Caudate nucleus (tissue), 63 donors: ENCODE measurements at places on chromosomes 4 and X.

DNA sequence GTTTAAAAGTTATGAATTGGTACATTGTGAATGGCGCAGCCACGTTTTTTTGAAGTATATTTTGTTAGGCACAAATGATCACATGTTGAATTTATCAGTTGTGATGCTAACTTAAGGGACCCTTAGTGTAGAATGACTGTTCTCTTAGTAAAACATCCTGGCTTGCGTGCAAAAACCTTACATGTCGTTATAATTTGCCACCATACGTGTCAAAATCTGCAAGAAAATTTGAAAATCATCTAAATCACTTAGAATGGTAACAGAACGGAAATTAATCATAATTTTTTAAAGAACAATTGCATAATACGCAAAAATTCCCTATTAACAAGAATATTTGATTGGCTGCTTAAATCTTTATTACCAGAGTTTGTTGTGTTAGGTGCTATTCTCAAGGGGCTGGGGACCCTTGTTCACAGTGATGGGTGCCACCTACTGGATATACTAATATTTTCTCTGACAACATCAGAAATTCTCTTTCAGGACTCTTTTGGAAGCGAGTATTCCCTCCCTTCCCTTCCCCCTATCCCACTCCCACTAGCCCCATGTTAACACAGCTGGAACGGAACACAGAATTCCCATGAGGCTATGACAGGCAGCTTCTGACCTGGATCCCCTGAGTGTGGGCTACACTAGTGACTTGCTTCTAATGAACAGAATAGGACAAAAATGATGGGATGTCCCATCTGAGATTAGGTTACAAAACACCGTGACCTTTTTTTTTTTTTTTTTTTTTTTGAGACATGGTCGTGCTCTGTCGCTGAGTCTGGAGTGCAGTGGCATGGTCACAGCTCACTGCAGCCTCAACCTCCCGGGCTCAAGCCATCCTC is 71.8 kb downstream of the SUPT20HL2 start:
- DNase-seq: no peak

DNA sequence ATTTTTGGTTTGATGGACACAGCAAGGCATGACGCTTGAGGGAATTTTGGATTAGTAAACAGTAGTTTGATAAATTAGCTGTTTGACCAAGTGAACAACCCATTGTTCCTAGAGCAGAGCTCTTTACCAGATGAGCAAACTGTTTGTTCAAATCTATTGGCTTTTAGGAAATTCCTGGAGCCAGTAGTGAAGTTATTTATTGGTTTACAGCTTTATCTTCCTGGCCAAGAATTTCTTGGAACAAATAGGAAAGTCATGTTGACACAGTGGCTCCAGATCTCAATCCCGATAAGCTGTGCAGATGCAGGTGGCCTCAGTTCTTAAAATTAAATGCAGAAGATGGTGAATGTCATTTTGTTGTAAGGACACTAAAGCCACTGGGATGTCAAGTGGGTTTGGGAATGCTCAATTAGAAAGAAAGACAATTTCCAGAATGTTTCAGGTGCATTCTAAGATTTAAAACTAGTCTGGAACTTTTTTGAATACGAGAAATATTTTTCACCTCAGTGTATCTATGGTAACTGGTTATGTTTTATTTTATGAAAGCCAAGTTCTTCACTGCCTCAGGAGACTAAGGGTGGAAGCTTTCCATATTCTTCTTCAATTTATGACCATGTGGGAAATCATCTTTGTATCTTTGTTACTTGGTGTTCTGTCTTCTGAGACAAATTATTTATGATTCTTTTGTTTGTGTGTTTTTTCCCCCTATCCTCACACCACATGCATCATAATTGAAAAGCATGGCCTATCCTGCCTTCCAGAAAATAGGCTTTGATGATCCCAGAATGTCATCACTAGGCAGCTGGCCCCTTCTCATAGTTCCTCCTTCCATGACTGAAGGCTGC is 554.5 kb downstream of the STIM2 start:
- no peak for DNase-seq

DNA sequence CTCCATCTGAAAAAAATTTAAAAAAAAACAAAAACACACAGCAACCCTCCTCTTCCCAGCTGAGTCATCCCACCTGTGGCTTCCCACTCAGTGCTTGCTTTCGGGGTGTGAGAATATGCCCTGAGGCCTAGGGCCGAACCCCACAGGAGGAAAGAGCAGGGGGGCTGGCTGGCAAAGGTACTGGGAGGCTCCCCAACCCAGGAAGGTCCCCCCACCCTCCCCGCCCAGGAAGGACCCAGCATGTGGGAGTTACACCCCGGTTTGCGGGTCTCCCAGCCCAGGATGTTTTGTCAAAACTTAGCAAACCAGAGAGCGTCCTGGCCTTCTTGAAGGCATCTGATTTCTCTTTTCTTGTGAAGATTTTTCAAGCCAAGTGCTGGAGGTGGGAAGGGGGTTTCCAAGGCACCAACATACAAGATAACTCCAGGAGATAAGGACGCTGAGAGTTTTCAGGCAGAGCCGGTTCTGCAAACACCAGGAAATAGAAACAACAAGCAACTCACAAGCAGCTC is 25.7 kb upstream of the CSF2RA start:
- DNase-seq: no peak

DNA sequence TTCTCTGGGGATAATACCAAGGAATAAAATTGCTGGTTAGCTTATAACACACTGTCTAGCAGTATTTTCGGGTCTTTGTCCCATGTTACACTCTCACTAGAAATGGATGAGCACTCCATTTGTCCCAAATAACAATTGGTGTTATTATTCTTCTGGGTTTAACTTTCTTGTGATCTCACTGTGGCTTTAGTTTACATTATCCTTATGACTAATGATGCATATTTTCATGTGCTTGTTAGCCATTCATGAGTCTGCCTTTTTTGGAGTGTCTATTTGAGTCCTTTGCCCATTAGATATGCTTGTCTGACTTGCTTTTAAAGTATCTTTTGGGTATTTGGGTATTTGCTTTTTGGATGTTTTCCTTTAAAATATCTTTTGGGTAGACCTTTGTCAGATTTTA is 372.9 kb upstream of the TENM3 start:
- DNase-seq: no peak

DNA sequence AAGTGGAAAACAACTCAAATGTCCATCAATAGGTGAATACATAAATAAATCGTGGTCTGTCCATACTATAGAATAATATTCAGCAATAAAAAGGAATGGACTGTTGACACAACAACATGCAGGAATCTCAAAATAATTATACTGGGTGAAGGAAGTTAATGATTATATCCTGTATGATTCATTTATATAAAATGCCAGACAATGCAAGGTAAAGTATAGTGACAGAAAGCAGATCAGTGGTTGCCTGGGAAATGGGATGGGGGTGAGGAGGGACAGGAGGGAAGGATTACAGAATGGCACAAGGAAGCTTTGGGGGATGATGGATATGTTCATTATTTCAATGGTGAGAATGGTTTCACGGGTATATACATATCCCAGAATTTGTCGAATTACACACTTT is 12.3 kb downstream of the PYURF start:
- DNase-seq: no peak

- no peak for DNase-seq
These were observed 400.9 kb downstream of the SH2D1A start for GRCh38 chrX:124747295-124747694.

GRCh38 chrX:11351375-11352295 is 58.4 kb downstream of the AMELX start:
- DNase-seq: no peak

DNA sequence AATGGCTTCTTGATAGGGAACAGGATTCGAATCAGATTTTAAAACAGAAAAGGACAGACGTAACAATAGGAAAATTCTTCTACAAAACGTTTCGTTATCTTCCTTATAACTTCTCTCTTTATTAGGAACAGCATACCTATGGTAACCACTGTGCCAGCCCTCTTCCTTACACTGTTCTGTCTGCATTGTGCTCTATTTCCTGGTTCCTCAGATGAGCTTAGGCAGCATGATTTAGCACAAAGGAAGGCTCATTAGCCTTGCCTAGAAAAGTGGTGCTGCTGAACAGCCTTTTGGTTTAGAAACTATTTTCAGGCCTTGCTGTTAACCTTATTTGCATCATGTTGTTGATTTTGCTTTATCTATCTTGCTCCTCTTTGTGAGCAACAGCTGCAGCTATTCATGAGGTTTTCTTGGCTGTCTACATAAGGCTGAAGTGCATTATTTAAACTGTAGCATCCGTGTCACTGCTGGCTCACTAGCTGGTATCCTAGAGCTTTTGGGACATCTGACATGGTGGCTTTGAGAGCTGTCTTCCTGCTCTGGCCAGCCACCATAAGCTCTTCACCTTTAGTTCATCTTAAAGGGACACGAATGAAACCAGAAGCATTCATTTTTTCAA is 69.9 kb upstream of the NRK start:
- DNase-seq: no peak

GRCh38 chr4:176464748-176465147 is 145.0 kb downstream of the SPCS3 start:
- DNase-seq: no peak

DNA sequence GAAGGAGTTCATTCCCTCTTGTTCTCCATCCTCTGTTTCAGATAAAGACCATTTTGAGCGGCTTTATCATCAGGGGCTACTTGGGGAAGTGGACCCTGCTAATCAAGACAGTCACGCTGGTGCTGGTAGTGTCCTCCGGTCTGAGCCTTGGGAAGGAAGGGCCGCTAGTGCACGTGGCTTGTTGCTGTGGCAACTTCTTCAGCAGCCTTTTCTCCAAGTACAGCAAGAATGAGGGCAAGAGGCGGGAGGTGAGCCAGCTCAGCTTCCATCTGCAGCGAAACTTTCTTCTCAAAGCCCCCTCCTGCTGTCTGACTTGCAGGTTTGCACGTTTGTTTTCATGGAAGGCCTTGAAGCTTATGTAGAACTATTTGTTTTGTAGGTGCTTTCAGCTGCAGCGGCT is 49.5 kb downstream of the CLCN4 start:
- DNase-seq: no peak

DNA sequence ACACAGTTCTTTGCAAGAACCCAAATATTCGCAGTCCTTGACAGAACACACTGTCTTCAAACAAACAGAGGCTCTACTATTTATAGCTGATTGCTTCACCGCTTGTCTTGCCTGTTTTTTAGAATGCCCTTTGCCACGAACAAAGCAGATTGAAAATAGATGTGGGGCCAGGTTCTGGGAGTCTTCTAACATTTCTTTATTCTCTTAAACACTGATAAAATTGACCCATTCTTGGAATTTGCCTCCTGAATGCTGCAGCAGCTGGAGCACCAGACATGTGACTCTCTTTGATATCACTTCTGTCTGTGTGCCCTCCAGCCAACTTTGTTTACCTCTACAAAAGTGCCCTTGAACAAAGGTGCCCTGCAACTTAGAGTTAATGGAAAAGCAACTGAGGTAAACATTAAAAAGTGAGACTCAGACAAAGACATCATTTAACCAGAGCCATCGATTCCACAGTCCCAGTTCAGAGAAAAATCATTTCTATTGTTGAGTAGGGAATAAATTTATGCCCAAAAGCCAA is 64.2 kb upstream of the SPP1 start:
- no peak for DNase-seq

DNA sequence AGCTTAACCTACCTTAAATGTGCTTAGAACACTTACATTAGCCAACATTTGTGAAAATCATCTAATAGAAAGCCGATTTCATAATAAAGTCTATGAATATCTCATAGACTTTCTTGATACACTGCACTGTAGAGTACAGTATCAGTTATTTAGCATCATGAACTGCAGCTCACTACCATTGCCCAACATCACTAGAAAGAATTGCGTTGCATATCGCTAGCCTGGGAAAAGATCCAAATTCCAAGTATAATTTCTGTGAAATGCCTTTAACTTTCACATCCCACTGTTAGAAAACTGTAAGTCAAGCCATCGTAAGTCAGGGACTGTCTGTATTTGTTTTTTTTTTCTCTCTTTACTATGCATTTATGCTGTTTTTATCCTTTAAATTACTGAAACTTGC is 918.6 kb upstream of the PABPC4L start:
- no peak for DNase-seq

- DNase-seq: no peak
These were observed 107.6 kb downstream of the MID1 start for GRCh38 chrX:10512741-10513140.

GRCh38 chr4:11634283-11634682 is 205.6 kb upstream of the HS3ST1 start:
- no peak for DNase-seq

DNA sequence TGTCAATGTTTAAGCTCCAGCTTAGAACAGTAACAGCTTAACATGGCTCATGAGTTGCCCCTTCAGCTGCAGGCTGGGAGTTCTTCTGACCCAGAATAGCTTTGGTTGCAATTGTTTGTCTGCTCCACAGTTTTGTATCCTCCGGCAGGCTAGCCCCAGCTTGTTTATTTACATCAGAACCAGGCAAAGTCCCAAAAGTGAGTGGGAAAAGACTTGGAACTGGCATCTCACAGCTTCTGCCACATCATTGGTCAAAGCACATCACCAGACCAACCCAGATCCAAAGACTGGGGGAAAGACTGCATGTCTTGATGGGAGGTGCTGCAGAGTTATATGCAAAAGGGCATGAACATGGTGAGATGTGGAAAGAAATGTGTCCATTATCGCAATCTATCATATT is 231.2 kb upstream of the CPEB2 start:
- no peak for DNase-seq

GRCh38 chr4:88503344-88503743 is 20.2 kb downstream of the PYURF start:
- DNase-seq: no peak

GRCh38 chr4:8023696-8024033 is 84.0 kb upstream of the AFAP1 start:
- DNase-seq: no peak

DNA sequence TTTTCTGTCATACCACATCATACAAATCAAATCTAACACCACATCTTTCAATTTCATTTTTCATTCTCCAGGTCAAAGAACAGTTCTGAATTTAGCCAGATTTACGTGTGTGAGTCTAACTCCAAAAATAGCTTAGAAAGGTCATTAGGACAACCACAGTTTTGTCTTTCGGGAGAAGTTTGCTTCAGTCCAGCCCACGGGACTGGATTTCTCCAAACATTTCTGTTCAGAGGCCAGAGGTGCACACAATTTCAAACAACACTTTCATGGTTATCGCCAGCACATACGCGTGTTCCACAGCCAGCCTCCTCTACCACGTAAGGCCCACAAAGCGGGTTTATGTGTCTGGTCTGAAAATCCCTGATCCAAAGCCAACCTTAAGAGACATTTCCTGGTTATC is 65.9 kb downstream of the VEGFC start:
- no peak for DNase-seq

DNA sequence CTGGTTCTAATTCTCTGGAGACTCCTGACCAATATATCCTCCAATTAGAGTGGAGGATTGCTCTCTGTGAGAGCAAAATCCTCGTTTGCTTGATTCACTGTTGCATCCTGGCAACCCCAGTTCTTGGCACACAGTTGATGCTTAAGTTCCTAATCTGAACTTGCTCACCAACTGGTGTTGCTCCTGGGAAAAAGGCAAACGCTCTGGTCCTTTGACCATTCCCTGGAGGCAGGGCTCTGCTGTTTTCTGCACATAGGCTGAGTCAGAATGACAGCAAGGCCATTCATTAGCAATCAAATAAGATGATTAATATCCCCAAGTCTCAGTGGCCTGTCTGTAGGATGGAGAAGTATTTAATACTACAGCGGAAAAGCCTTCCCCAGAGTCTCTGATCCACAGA is 172.7 kb upstream of the TBC1D9 start:
- no peak for DNase-seq
